ENCODE measurements at places on chromosomes 6 and 20. TPM values are rescaled to one million over a fixed set of nuclear protein-coding genes. Genes with fewer than 3 reads are reported as not detected.
A peak's percentile ranks its signal among the peaks of the same experiment; 100 is the strongest.

DNA sequence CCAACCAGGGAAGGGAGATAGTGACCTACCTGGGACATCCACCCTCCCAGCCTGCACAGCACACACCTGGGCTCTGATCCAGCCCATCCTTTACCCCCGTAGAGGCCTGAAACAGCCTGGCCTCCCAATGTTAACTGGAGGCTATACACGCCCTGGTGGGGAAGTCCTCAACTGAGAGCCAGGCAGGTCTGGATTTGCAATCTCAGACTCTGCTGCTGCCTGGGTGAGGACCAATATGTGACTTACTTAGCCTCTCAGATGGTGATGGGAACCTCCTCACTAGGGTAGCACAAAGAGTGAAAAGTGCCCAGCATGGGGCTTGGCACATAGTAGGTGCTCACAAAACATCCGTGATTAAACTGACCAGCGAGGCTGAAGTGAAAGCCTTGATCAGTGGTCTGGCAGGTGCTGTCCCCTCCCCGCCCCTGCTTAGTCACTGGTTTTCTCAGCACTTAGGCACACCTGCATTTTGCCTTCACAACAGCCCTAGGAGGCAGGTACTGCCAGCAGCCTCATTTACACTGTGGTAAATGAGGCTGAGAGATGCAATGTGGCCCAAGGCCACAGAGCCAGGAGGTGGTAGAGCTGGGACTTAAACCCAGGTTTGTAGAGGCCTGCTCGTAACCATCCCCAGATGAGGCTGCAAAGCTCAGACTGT, 12.4 kb downstream of the PEDS1 start:
- DNase-seq: no peak

NRSN1 gene
- total RNA-seq: 27.9 TPM

TTK gene
- total RNA-seq: 4.2 TPM

DNA sequence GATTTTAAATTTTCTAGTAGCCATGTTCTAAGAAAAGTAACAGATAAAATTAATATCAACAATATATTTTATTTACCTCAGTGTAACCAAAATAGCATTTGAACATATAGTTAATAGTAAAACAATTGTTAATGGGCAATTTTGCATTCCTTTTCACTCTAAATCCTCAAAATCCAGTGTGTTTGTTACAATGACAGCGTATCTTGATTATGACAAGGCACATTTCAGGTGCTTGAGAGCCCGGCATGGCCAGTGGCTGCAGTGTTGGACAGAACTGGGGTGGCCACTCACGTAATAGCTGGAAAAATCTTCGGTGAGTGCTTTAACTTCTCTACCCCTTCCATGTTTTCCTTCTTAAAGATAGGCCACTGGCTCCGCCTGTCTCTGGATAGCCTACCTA, 248.0 kb upstream of the RREB1 start:
- DNase-seq: no peak

OR2J3 gene
- total RNA-seq: not detected

DNA sequence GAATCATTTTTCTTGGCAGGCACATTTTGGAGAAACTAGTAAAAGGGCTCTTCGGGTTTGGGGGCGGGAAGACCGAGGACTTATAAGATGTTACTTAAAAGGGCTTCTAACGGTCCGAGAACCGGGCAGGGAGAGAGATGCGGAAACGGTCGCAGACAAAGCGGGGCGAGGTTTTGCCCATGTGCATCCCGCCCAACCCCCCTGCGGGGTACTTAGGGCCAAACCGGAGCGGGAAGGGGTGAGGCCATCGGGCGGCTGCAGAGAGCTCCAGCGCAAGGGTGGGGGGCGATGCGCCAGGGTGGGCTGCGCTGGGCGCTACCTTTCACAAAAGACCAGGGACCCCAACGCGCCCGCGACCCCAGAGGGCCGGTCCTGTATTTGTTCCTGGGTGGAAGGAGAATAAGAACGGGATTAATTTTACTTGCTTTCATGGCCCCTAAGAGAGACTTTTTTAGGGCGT, 616 bp downstream of the TUBB start:
- peak; percentile 32 for DNase-seq

- DNase-seq: no peak
These were observed 11.7 kb upstream of the PPARD start for GRCh38 chr6:35330541-35331119.

DNA sequence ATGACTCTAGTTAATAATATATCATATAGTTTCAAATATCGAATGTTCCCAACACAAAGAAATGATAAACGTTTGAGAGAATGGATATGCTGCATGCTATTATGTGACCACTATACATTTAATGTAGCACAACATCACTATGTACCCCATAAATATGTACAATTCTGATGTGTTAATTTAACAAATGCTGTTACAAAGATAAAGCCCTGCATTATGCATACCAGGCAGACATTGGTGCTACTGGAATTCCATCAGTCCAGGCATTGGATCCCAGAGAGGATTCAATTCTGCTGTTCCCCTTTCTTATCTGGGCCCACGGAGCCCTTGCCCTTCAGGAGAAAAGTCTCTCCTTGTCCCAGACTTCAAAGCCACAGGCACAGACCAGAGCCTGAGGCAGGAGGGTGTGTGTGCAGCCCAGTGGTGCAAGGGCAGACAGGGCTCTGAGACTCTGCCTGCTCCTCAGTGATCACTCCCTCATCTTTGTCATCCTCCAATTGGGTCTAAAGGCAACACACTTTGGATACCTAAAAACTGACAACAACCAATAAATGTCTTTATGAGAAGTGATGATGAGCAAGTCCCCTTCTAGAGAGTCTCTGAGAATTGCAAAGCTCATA, 45.2 kb downstream of the PSMG4 start:
- DNase-seq: no peak

- DNase-seq: no peak
These were observed 410.8 kb upstream of the PLCB4 start for GRCh38 chr20:8658103-8658502.

GRCh38 chr6:161265975-161266374, 7.9 kb downstream of the AGPAT4 start:
- no peak for DNase-seq

FAM50B gene
- 20.6 TPM for total RNA-seq

LINC00237 gene
- total RNA-seq: 2.0 TPM

RNF39 gene
- total RNA-seq: not detected

- no peak for DNase-seq
These were observed 112.9 kb downstream of the TRERF1 start for GRCh38 chr6:42338744-42339222.

DNA sequence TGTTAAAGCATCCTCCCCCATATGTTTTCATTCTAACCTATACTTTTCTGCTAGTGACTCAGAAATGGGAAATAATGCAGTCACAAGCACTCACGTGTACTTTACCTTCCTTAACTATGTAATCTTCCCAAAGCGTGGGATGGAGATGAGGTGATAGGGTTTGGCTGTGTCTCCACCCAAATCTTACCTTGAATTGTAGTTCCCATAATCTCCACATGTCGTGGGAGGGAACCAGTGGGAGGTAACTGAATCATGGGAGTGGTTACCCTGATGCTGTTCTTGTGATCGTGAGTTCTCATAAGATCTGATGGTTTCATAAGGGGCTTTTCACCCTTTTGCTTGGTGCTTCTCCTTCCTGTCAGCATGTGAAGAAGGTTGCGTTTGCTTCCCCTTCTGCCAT, 35.4 kb downstream of the AGPAT4 start:
- no peak for DNase-seq

DNA sequence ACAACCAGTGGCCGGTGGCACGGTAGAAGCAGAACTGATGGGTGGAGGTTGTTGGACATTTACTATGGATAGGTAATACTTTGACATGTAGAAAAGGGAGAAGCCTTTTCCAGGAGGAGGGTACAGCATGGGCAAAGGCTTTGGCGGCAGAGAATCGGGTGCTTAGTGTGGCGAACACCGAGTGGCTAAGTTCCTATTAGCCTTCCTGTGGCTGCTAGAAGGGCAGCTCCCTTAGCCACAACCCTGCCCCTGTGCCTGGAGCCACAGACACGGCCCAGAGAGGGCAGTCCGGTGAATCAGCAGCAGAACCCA, 37.9 kb upstream of the TGM2 start:
- no peak for DNase-seq

- no peak for DNase-seq
These were observed 36.0 kb downstream of the ANKS1A start for GRCh38 chr6:34924831-34925625.

ANKEF1 gene
- 2.7 TPM for total RNA-seq

PTPRA gene
- 216 TPM for total RNA-seq

DNA sequence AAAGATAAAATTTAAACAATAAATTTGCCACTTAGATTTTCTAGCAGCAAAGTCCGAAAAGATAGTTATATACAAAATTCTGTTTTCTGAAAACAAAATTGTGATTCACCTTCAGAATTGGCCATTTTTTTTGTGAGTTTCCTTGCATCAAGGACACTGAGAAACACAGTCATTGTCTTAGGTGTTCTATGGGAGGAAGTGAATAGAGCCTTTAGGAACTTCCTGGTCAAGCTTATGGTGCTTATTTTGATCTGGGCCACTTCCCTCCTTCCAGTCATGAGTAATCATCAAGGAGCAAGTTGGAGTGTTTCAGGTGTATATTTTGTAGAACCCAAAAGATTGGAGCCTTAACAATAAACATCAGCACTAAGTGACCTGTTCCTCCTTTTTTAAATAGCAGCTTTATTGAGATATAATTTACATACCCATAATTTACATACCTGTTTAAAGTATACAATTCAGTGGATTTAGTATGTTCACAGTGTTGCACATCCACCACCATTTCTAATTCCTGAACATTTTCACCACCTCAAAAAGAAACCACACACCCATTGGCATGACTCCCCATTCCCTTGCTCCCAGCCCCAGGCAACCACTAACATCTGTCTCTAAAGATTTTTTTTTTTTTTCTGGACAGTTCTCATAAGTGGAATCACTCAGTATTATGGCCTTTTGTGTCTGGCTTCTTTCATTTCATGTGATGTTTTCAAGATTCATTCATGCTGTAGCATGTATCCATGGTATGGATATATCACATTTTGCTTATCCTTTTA, 17.6 kb downstream of the TMEM74B start:
- DNase-seq: no peak

C6orf163 gene
- 8.3 TPM for total RNA-seq

DNA sequence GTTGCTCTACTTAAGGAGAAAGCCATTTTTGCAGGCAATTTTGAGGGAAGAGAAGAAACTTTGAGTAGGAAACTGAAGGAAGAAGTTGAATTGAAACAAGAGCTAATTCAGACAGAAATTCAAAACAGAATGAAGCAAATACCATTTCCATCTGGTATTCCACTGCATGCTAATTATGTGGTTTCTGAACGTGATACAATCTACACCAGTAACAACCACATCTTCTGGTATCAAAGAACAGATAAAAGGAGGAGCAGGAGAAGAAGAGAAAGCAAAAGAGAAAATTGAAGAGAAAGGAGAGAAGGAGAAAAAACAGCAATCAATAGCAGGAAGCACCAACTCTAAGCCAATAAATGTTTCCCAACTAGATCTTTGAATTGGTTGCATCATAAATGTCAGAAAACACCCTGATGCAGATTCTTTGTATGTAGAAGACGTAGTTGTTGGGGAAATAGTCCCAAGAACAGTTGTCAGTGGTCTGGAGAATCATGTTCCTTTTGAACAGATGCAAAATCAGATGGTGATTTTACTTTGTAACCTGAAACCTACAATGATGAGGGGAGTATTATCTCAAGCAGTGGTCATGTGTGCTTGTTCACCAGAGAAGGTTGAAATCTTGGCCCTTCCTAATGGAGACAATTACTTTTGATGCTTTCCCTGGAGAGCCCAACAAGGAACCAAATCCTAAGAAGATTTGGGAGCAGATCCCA, 132.4 kb downstream of the MACROD2 start:
- no peak for DNase-seq

DNA sequence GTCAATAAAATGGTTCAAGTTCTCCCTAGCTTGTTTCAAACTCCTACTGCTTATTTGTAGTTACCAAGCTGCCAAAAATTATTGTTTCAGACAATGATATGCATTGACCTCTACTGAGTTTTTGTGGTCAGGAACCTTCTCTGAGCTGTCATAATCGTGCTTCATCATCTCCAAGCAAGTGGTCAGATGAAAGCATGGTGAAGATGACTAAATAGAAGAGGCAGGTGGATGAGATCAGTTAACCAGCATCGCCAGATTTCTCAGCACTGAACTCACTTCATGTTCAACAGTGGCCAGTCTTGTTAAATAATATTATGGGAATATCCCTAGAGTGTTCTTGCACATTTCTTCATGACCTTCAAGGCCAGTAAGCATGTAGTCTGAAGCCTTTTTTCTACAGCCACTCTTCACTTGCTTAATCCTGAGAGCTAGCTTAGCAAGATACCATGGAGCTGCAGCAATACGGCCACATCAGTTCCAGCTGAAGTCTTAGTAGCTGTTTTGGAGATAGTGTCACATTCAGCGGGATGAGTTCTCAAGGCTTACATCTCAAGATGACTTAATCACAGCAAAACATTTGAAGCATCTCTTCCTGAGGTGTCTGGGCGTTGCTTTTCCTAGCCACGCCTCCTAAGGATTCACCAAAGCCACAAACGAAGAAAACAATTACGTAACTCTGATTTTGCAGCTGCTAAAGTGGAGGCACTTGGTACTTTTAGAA, 101.6 kb upstream of the TMEM30A start:
- no peak for DNase-seq

DNA sequence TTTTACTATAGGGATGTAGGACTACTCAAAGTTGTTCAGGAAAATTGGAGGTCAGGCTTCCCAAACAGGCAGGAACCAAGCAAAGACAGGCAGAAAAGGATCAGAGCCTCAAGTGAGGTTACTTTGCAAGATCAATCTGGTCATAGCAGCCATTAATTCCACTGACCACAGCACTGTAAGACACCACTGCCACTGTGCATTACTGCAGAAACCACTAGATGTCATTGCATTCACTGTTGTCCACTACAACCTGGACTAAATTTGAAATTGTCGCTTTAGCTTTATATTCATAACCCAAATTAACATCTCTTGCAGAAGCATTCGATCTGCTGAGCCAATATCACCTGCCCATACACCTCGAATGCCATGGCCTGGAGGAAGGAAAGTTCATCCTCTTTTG, 126.9 kb upstream of the UFL1 start:
- DNase-seq: no peak

CCN2 gene
- 6.9 TPM for total RNA-seq

GRCh38 chr20:44731657-44732056, 14.0 kb upstream of the KCNK15 start:
- DNase-seq: no peak

DNA sequence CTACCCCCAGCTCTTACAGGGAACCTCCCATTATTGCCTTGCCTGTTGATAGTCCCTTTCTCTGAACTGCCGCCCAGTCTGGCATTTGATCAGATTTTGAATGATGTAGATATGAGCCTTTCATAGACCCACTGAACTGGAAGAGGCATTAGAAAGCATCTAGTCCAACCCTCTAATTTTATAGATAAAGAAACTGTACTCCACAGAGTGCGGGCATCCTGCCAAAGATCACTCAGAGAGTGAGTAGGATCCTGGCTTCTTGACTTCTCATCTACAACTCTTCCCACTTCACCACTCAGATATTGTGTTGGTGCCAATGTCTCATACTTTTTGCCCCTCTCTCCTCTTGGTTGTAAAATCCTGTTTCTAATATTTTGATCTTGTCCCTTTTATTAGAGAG, 179.2 kb upstream of the BMP2 start:
- DNase-seq: no peak

GRCh38 chr6:26311012-26311384, 54.0 kb upstream of the BTN3A2 start:
- no peak for DNase-seq

- no peak for DNase-seq
These were observed 91.3 kb downstream of the FILIP1 start for GRCh38 chr6:75402296-75402695.

GSTA3 gene
- not detected for total RNA-seq
